ENCODE measurements at places on chromosomes 5 and 9. TPM values are rescaled to one million over a fixed set of nuclear protein-coding genes. Genes with fewer than 3 reads are reported as not detected.

DNA sequence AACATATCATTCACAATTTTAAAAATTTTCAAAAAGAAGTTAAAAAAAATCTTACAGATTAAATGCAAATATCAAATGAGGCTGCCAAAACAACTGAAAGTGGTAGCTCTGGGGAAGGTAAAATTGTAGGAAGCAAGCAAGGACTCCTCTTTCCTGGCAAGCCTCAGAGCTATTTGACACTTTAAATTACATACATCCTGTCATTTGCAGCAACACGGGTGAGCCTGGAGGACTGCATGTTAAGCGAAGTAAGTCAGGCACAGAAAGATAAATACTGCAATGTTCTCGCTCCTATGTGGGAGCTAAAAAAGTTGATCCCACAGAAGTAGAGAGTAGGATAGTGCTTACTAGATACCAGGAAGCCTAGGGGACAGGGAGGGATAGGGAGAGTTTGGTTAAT lies 58.0 kb downstream of the LPAR1 start:
- H3K27ac ChIP-seq = no peak overlapping the region
- DNase-seq = no peak
- H3K4me1 ChIP-seq = no peaks in the 10 kb centered on the region
- H3K4me3 ChIP-seq = no peak overlapping the region
- no peaks in the 10 kb centered on the region for H3K27me3 ChIP-seq
- no peaks in the 10 kb centered on the region for H3K36me3 ChIP-seq

DNA sequence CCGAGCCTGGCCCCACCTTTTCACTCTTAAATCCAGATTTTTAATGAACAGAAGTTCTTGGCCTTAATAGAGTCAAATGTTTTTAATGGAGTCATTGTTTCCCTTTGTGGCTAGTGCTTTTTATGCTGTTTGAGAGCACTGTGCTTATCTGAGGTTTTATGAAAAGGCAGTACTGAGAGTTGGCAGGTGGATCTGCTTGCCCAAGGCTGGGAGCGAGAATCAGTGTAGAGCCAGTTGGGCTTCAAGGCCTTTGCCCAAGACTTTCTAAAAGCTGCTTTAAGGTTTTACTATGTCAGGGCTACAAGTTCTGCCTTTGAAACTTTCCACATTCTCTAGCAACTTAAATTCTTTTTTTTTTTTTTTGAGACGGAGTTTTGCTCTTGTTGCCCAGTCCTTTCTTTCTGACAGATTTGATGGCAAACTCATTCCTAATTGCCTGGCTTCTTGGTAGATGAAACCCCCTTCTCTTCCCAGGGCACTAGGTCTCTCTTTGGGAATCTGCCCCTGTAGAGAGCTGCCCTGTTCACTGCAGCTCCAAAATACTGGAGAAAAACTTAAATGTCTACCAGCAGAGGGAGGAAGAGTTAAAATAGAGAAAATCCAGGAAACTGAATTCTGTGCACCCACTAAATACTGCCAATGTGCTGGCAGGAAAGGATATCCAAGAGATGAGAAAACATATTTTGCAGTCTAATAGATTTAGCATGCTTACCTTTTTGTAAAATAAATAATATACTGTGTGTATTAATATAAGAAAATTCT lies 36.9 kb upstream of the CDK20 start:
- H3K27ac ChIP-seq = no peak overlapping the region
- H3K4me1 ChIP-seq = peaks cover 14% of the 10 kb centered on the region
- peaks cover 2% of the 10 kb centered on the region for H3K27me3 ChIP-seq
- no peak overlapping the region for H3K4me3 ChIP-seq

GRCh38 chr5:126716861-126717260 lies 60.1 kb upstream of the LMNB1 start:
- peaks cover 5% of the 10 kb centered on the region for H3K4me1 ChIP-seq
- H3K4me3 ChIP-seq = no peak overlapping the region
- no peak for DNase-seq
- H3K27me3 ChIP-seq = no peaks in the 10 kb centered on the region

GRCh38 chr5:10854506-10855277 lies 93.7 kb upstream of the DAP start:
- no peaks in the 10 kb centered on the region for H3K4me1 ChIP-seq
- no peak overlapping the region for H3K4me3 ChIP-seq
- H3K27me3 ChIP-seq = peaks cover 10% of the 10 kb centered on the region

DNA sequence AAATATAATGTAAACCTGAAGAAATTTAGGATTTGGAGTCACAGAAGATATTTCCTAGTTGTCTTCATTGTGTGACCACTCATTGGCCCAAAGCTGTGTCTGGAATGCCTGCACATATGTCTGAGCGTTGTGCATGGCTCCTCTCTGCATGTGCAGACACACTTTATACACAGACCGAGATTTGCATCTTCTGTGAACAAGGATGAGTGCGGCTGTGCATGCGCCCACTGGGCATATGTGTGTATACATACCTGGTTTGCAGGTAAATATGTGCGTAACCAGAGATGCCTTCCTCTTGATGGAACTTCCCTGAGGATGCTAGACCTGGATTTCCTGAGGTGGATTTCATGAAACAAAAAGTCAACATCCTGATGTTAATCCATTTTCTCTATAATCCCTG lies 19.1 kb downstream of the PHF2 start:
- DNase-seq = no peak

DNA sequence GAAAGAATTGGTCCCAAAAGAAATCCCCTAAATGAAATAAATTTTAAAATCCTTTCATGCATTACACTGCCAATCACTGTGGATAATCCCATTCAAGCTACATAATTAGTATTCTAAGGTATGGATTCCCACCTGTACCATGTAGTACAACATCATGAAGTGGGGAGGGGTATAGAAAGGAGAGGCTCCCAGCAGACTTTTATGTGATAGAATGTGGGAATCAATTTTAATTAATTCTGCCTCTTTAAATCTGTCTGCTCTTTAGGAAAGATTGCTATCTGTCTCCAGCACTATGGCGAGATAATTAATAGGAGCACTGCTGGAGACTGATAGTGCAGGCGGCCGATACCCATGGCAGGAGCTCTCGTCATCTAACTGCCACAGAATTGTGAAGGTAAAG lies 95.4 kb downstream of the CDH12 start:
- no peak overlapping the region for H3K4me3 ChIP-seq
- H3K27me3 ChIP-seq = no peaks in the 10 kb centered on the region
- no peak overlapping the region for H3K27ac ChIP-seq
- H3K4me1 ChIP-seq = no peaks in the 10 kb centered on the region
- DNase-seq = no peak

- peaks cover 16% of the 10 kb centered on the region for H3K4me1 ChIP-seq
- no peak overlapping the region for H3K27ac ChIP-seq
- H3K4me3 ChIP-seq = no peak overlapping the region
- H3K36me3 ChIP-seq = no peaks in the 10 kb centered on the region
- no peaks in the 10 kb centered on the region for H3K27me3 ChIP-seq
Observed at GRCh38 chr5:36720688-36721087, 114.3 kb downstream of the SLC1A3 start.

GRCh38 chr9:134834217-134834956 lies 46.2 kb upstream of the FCN2 start:
- H3K4me3 ChIP-seq = no peak overlapping the region
- DNase-seq = no peak
- no peaks in the 10 kb centered on the region for H3K36me3 ChIP-seq

- H3K4me1 ChIP-seq = no peaks in the 10 kb centered on the region
- H3K27me3 ChIP-seq = no peaks in the 10 kb centered on the region
- no peak for DNase-seq
- H3K27ac ChIP-seq = no peak overlapping the region
- H3K4me3 ChIP-seq = no peak overlapping the region
Observed at GRCh38 chr5:122392824-122393223, 80.8 kb downstream of the SNCAIP start.

- H3K27ac ChIP-seq = no peak overlapping the region
- H3K36me3 ChIP-seq = peaks cover 20% of the 10 kb centered on the region
- no peak overlapping the region for H3K4me3 ChIP-seq
- peaks cover 3% of the 10 kb centered on the region for H3K4me1 ChIP-seq
- no peaks in the 10 kb centered on the region for H3K27me3 ChIP-seq
Observed at GRCh38 chr9:113541019-113541900, 77.7 kb downstream of the RGS3 start.

- peaks cover 11% of the 10 kb centered on the region for H3K36me3 ChIP-seq
- peak overlapping the region; percentile 71 for H3K27ac ChIP-seq
- peaks cover 20% of the 10 kb centered on the region for H3K4me1 ChIP-seq
Observed at GRCh38 chr9:137255448-137256114, 454 bp downstream of the NELFB start.

DNA sequence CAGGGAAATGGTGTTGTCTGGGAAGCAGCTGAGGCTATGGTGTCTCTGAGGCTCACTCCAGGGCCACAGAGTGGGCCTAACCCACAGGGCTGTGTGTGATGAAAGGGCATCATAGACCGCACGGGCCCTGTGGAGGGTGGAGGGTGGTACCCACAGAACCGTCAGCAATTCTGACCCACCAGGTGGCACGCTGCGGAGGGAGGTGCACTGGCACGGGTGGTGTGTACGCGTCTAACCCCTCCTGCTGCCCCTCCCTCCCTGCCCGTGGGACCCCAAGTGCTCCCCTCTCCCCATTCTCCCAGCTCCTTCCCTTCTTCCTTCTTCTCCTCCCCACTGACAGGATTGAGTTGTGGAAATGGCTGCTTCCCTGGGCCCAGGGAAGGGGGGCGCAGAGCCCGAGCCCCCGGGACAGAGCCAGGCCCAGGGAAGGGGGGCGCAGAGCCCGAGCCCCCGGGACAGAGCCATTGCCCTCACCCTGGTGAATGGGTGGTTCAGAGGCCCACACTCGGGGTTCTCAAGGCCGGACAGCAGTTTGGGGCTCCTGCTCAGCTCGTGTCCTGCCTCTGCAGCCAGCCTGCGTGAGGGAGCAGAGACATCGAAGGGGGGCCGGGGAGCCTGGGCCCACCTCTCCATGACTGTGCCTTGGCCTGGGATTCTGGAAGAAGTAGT lies 6.8 kb downstream of the LCN10 start:
- peaks cover 12% of the 10 kb centered on the region for H3K4me1 ChIP-seq
- no peaks in the 10 kb centered on the region for H3K27me3 ChIP-seq
- no peak for DNase-seq
- no peak overlapping the region for H3K27ac ChIP-seq
- H3K4me3 ChIP-seq = no peak overlapping the region
- no peaks in the 10 kb centered on the region for H3K36me3 ChIP-seq

DNA sequence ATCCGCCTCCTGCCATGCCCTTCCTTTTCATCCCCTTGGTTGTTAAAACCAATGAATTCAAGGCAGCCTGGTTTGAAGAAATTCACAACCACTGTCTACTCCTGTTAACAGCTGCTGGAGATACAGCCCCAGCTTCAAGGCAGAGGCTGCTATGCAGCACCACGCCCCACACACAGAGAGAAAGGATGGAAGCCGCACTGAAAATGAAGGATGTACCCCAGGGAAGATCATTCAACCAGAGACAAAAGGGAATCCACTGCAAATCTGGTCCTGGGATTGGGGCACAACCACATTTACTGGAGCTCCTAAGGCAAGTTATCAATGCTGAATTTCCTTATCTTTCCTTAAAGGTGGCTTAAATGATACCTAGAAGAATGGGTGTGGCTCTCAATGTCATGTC lies 58.7 kb downstream of the DPYSL3 start:
- no peak overlapping the region for H3K4me3 ChIP-seq
- DNase-seq = no peak
- H3K36me3 ChIP-seq = no peaks in the 10 kb centered on the region
- no peak overlapping the region for H3K27ac ChIP-seq

Gene ADAMTS6
- 0.44 TPM for total RNA-seq

Gene GABRA6
- not detected for total RNA-seq

Gene GABRA1
- not detected for total RNA-seq

Gene FBLL1
- total RNA-seq = 0.29 TPM

Gene TAF11L10
- total RNA-seq = not detected

Gene SHC3
- not detected for total RNA-seq

Gene FST
- 0.65 TPM for total RNA-seq

Gene GPR151
- total RNA-seq = not detected

Gene EIF4EBP3
- total RNA-seq = 15.7 TPM

Gene PLAC8L1
- total RNA-seq = not detected

Gene ADRA1B
- total RNA-seq = not detected

Measured in activated CD4-positive, alpha-beta memory T cell treated with anti-CD3 and anti-CD28 coated beads for 36 hours (primary cell).